Stimulated activated CD4-positive, alpha-beta T cell treated with anti-CD3 and anti-CD28 coated beads, Interleukin-4, amount 100 ng/mL, for 48 hours (primary cell): ENCODE measurements at places on chromosomes 7 and 10.

GRCh38 chr7:43891069-43891955, 15.1 kb downstream of the URGCP start:
- DNase-seq, result no peak

DNA sequence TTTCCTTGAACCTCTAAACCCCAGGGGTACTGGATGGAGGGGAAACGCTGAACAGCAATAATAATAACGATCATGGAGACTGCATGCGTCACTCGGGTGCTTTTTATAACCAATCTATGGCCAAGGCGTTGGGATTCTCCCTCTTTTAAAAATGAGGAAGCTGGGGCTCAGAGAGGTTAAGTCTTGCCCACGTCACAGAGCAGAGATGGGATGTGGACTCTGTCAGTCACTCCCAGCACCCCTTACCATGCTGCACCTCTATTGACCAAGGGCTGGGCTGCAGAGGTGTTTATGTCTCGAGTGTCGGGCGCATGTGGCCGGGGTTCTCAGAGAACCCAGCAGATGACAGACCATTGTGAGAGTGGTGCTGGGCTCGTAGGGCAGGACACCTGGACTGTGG, 129.9 kb downstream of the CDH23 start:
- DNase-seq, result no peak

GRCh38 chr7:122628651-122629411, 70.1 kb downstream of the RNF133 start:
- no peak for DNase-seq

- DNase-seq, result no peak
Observed at GRCh38 chr7:132580277-132580676, 4.0 kb upstream of the PLXNA4 start.

- no peak for DNase-seq
Observed at GRCh38 chr7:29854257-29854938, 48.1 kb downstream of the WIPF3 start.

- DNase-seq, result no peak
Observed at GRCh38 chr10:64506963-64507362, 985.8 kb downstream of the REEP3 start.

GRCh38 chr10:52229291-52229931, 84.7 kb upstream of the DKK1 start:
- no peak for DNase-seq

GRCh38 chr10:38147686-38148085, 53.5 kb downstream of the ZNF37A start:
- no peak for DNase-seq

GRCh38 chr10:103847909-103848468, 7.4 kb downstream of the SH3PXD2A start:
- peak; percentile 31 for DNase-seq
